CD4-positive, alpha-beta T cell treated with Interleukin-12 subunit alpha and Interleukin-12 subunit beta, for 1 hour (primary cell): ENCODE measurements at places on chromosomes 4 and X.

DNA sequence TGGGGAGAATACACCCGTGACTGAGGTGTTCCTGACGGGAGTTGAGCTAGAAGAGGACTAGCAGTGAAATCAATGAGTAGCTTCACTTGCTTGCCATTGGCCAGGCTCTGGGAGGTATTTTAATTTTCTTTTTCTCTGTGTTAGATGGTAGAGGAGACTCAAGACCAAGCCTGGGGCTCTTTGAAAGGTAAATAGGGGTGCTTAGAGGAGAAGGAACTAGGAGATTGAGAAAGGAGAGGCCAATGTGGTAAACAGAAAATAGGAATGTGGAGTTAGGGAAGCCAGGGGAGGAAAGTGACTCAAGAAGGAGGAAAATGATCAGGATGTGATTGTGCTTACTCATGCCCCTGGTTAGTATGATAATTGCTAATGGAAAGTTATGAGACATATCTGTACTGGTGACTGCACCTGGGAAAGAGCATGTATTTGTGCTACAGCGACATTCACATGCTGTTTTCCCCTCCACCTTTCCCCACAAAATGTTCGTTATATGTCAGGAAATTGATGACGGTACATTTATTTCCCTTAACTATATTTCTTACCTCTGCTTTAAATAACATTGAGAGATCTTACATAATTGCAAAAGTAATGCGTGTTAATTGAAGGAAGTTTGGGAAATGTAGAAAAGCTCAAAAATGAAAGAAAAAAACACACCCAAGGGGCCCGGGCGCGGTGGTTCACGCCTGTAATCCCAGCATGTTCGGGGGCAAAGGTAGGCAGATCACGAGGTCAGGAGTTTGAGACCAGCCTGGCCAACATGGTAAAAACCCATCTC, 16.9 kb upstream of the LRBA start:
- DNase-seq = no peak

DNA sequence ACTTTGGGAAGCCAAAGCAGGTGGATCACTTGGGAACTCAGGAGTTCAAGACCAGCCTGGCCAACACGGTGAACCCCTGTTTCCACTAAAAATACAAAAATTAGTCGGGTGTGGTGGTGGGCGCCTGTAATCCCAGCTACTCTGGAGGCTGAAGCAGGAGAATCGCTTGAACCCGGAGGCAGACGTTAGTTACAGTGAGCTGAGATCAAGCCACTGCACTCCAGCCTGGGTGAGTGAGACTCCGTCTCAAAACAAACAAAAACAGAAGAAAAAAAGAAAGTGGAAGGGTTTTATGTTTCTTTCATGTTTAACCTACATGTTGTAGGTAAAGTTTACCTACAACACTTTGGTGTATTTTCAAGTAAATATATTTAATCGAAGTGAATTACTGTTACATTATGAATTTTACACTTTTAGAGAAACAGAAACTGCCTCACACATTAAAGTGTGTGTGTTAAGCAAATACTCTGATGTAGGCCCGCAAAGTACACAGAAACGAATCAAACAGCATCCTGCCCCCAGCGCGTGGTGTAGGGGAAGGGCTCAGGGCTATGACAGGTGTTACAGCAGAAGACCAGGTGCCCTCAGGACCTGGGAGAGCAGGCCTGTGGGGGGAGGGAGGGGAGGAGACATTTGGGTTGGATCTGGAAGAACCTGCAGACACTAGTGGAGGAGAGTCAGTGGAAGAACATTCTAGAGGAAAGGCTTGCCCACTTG, 39.0 kb downstream of the PTTG2 start:
- no peak for DNase-seq

GRCh38 chr4:1244081-1244977, 4.6 kb downstream of the CTBP1 start:
- DNase-seq = no peak

DNA sequence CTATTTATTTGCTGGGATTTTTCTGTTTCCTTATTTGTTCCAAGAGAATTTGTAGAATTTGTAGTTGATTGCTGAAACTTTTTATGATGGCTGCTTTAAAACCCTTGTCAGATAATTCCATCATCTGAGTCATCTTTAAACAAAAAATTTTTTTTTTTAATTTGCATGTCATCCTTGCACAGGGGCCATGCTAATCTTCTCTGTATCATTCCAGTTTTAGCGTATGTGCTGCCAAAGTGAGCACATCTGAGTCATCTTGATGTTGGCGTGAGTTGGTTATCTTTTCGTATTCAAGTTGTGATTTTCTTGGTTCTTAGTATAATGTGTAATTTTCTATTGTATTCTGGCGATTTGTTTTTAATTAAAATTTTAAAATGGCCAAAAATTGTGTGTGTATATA, 18.7 kb upstream of the ZNF157 start:
- no peak for DNase-seq

DNA sequence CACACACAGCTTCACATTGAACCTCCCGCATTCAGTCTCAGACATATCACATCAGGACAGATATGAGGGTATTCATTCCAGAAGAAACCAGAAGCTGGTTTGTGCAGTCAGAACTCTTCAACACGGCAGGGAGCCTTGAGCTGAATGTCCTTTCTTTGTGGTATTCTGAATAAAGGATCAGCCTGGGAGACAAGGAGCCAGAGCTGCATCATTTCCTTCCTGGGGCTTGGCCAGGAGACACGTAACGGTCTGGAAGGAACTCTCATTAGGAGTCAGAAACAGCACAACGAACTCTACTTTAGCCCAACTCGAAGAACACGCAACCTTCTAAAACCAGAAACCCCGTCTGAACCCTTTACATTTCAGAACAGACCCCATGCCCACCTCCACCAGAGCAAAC, 46.4 kb downstream of the KDR start:
- DNase-seq = no peak

GRCh38 chr4:138510053-138510452, 267.9 kb upstream of the SLC7A11 start:
- no peak for DNase-seq

GRCh38 chr4:48300004-48300403, 30.4 kb upstream of the TEC start:
- DNase-seq = no peak

- no peak for DNase-seq
Observed at GRCh38 chr4:102402223-102402622, 56.9 kb upstream of the SLC39A8 start.

- DNase-seq = no peak
Observed at GRCh38 chr4:2251795-2252529, 9.9 kb downstream of the MXD4 start.

GRCh38 chr4:173522160-173522950, 7.7 kb downstream of the HAND2 start:
- DNase-seq = no peak

DNA sequence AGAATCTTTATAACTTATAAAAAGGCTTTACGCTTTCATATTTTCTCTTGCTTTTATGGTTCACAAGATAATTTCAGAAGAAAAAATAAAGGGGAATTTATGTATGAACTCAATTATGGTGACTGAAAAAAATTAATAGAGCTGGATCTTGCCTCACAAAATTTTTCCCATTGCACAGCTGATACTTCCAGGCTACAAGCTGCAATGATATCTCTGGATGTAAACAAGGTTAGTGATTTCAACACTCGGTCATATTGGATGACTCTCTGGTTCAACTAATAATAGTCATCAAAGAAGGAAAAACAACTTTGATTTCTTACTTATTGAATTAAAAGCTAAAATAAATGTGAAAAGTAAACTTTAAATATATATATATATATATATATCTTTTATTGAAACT, 868.0 kb downstream of the FAT4 start:
- DNase-seq = no peak

DNA sequence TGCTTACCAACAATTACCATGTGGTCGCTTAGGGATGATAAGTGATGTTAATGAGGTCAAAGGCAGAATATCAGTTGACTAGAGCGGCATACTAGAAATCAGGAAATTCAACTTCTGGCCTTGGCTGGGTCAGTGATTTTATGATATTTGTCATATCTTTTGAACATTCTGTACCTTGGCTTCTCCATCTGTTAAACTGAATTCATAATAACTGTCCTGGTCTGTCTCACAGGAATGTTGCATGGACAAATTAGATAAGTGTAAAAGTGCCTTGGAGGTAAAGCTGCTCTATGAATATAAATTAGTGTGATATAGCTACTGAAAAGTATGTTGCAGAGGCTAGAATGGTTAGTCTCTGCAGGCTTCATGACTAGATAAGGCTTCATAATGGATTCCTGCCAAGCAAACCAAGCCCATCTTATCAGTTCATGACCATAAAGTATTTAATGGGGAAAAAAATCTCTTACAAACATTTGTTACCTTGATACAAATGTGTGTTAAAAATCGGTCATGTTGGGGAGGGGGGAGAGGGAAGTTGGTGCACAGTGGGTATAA, 104.6 kb upstream of the BMPR1B start:
- no peak for DNase-seq

- DNase-seq = no peak
Observed at GRCh38 chr4:1987721-1988326, 20.9 kb downstream of the NELFA start.

- DNase-seq = no peak
Observed at GRCh38 chr4:8278421-8279287, 9.1 kb downstream of the HTRA3 start.

DNA sequence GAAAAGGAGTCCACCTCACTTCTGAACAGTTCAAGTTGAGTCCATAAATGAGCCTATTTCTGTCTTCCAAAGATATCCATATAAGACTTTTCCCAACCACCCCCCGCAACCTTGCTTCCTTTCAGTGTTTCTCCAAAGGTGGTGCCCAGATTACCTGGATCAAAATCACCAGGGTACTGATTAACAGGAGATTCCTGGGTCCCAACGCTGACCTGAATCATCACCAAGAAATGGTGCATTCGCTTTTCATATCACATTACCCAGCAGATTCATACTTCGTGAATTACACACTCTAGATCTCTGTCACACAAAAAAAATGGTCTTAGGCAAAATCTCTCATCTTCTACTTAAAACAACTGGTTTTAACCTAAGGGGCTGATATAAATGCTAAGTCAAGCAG, 2.1 kb upstream of the GALNT7 start:
- DNase-seq = no peak

DNA sequence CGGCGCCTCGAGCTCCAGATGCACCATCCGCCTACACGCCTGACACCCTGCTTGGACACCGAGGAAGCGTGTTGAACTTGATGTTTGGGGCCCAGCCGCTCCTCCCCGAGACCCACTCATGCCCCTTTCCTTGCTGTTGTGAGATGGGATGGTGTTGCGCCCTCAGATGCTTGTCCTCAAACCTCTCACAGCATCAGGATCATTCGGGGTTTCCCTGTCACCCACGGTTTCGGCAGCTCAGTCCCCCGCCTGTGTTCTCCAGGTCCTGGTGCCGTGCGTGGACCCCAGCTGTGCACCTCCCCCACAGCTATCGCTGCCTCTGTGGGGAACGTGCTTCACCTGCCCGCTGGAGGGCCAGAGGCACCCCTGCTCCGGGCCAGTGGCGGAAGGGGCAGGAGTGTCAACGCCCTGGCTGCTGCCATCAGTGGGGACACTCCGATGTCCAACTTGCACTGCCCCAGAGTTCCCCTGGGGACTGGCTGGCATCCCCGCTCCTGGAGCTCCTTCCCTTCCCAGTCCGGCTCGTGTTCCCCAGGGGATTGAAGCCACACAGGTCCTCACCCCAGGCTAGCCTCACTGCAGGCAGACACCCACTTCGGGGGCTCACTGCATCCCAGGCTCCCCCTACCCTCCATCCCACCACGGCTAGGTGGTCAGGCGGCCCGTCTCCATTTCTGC, 82.3 kb upstream of the ADRA2C start:
- DNase-seq = no peak

DNA sequence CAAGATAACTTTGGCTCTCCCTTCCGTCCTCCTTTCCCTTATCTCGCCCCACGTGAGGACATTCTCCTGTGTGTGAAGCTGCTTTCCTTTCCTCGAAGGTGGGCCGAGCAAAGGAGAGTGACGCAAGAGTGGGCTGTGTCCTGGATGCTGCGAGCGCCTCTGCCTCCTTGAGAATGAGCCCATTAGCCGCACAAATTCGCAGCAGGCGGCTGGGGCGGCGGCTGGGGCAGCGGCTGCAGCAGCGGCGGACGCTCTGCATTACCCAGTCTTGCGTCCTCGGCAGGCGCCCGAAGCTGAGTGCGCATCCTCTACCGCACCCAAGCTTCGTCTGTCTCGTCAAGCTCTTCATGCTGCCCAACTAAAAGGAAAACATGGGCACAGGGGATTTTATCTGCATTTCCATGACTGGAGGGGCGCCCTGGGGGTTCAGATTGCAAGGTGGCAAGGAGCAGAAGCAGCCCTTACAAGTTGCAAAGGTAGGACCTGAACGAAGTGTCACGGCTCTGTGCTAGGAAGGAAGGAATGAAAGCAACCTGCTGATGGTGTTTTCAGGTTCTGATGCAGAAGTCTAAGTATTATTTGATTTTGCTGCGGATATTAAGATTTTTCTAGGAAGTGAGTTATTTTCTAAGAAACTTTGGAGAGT, at the start of gene SYNPO2:
Gene SYNPO2 (plus strand): TSS at position 189 of the 646 bp plus-strand sequence. CDS start 183 bp downstream, at position 372.
- peak; percentile 15 for DNase-seq

GRCh38 chrX:16310326-16310725, 143.0 kb downstream of the MAGEB17 start:
- DNase-seq = no peak

DNA sequence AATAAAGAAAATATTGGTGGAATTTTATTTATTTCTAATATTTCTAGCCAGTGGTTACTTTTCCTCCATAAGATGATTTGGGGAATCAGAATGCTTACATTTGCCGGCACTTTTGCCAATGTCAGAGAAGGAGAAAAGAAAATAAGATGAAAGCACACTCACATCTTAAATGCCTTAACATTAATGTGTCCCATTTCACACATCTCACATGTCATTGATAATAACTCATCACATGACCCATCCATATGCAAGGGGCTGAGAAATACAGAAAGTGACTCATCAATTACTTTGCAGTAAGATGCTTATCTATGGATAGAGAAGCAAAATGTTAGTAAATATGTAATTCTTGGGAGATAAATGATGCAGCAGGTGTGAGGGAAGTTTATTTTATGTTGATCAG, 1531.0 kb downstream of the PCDH7 start:
- no peak for DNase-seq

GRCh38 chr4:140724760-140725159, 31.4 kb downstream of the TBC1D9 start:
- DNase-seq = no peak

GRCh38 chrX:44572340-44572938, 29.8 kb upstream of the FUNDC1 start:
- no peak for DNase-seq

DNA sequence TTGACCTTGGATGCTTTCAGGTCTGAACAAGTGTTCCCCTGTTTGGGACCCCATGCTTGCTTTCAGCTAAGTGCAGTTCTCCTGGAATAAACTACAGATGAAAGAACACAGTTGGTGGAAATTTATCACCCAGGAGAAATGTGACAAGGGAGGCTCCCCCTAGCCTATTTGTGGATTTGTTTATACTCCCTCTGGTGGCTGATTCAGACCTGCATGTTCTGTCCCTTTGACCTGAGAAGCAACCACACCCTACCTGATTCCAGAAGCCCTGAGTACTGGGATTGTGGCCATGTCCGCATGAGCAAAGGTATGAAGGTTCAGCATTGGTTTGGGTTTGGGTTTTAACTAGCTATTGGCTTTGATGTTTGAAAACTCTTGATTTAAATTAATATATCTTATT, 440.9 kb downstream of the MID1IP1 start:
- peak; percentile 35 for DNase-seq

- peak; percentile 25 for DNase-seq
Observed at GRCh38 chr4:114386637-114387233, 211.9 kb upstream of the UGT8 start.

- DNase-seq = no peak
Observed at GRCh38 chr4:146310319-146311021, 96.1 kb downstream of the REELD1 start.

GRCh38 chr4:336893-337142, 796 bp upstream of the ZNF141 start:
- DNase-seq = no peak

GRCh38 chrX:129634541-129634940, 20.2 kb downstream of the APLN start:
- DNase-seq = no peak
